NCI-H187 treated with DMSO at 0.1 percent for 48 hours (cell line): ENCODE measurements at places on chromosomes 6 and 20.

DNA sequence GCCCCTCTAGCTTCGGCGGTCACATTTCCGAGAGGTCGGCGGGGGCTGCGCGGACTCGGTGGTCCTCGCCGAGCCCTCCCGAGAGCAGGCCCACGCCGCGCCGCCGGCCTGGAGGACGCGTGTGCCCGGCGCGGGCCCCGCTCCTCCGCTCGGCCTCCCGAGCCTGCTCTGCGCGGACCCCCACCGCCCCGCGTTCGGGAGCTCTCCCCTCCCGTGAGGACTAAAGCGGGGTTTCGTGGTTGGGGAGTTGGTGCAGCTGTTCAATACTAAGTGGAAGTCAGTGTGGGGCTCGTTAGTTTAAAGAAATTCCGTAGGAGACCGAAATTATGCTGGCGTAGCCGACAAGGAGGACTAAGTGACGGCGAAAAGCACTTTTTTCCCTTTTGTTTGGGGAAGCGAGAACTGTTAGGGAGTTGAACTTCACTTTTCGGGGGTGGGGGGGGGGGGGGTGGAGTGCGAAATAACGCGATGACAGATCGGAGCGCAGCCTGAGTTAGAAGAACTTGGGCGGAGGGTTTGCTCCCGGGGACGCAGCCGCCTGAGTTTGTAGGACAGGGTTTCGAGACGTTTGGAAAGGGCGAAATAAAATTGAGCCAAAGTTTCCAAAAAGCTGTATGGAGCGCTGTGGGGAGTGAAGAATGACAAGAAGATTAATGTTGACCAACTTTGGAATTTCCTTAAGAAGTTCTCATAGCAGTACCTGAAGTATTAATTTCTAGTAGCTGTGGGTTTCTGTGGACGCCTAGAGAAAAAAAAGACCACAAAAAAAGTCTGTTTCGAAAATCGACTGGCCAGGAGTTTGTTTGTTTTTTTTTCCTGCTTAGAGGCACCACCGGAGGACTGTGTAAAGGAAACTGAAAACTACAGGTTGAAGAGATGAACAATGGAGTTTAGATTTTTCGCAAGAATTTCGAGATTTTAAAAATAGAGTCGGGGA is 1.4 kb downstream of the QKI start:
- no peak for DNase-seq

DNA sequence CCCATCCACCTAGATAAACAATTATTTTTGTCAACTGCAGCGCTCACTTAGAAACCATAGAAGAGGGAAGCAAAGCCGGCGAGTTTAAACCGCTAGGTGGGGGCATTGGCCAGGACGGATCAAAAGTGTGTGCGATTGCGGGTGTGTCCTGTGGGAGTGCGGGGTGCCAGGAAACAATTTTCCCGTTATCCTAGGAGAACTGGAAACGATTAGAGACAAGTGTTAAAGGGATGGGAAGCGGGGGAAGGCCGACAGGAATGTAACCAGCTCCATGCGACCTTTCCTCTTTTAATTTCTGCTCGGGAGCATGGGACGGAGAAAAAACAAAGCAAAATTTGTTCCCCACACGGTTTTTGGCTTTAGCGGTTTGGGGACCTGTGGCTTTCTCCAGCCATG is 2.8 kb upstream of the HTR1B start:
- no peak for DNase-seq

DNA sequence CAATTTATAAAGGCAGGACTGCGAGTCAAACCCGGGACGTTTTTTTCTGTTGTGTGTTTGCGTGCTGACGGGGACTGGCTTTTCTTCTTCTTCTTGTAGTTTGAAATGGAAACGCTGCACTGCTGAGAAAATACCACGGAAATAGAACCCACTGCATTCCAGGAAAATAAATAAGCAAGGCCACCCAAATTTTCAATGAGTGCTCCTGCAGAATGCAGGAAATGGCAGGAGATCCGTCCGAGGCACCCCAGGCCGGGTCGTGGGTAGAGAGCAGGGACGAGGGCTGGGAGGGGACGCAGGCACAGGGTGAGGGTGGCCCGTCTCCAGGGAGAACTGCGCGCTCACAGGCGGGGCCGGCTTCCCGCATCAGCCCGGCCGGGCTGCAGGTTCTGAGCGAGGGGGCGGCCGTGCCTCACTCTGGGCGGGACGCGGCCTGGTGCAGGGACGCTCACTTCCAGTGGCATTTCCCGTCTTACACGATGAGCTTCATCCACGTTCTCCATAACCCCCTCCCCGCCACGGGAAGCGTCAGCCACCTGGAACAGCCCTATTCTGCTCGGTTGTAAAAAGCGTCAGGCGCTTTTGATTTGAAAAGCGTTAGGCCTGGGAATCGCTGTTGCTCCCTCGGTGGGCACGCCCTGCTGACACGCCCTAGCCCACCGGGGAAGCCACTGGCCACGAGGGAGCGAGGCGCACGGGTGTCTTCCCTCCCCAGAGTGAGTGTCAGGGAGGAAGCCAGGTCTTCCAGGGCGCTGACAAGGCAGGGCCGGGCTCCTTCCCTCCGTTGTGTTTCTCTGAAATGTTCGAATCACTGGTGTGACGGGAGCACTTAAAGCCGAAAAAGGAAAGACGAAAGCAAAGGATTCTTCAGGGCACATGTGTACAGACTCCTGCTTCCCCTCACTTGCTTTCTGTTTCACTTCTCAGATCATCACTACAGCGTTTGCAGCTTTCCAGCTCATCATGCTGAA is 17.9 kb upstream of the EXOC2 start:
- no peak for DNase-seq

DNA sequence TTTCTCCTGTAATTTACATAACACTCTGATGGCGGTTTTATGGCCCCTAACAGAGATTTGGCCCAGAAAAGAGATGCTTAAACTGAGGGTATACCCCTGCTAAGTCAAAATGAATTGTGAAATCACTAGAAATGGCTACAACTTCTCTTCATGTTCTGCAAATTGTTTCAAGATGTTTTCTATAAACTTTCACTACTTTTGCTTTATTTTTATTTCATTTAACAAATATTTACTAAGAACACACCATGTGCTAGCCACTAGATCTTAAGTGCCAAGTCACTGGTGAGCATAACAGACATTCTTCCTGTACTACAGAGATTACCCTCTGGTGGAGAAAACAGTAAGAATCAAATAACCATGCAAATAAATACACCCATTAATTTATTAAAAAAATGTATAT is 87.6 kb downstream of the KCNQ5 start:
- DNase-seq: no peak

DNA sequence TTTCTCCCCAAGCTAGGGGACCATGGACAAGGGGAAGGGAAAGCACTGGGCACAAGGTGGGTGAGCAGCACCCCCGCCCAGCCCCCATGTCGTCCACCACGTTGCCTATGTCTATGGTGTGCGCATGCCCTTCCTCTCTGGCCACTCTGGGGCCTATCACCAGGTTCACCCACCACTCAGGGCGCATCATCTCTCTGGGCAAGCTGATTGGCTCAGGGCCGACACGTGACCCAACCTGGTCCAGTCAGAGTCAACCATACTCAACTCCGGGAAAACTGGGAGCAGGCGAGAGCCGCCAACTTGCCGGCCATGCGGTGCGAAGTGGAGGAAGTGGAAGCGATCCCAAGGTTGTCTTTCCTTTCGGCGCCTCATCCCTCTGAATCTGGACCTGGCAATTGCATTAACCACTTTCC is 25.9 kb downstream of the ACSS1 start:
- no peak for DNase-seq

DNA sequence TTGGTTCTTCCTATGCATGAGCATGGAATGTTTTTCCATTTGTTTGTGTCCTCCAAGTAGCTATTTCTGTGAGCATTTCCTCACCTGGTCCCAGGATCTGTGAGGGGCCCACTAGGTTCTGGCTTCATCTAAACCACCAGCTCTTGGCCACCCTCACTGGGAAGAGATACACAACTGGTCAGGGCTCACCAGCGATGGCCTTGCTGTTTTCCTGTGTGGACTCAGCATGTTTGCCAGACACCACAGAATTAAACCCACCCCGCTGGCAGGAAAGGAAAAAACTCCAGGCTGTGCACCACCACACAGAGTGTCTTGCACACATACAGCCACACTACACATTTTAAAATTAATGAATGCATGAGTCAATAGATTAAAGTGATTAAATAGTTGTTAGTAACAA is 65.1 kb upstream of the NXT1 start:
- DNase-seq: no peak

GRCh38 chr6:119158057-119158848 is 79.8 kb upstream of the FAM184A start:
- no peak for DNase-seq

- no peak for DNase-seq
Measured at GRCh38 chr6:30940361-30940986, at the start of gene MUCL3. Gene MUCL3 (plus strand): TSS chr6:30940973. CDS start chr6:30941000, 27 bp downstream.

- DNase-seq: no peak
Measured at GRCh38 chr20:48619126-48620101, 208.4 kb downstream of the PREX1 start.

- DNase-seq: no peak
Measured at GRCh38 chr20:824490-824889, 9.0 kb upstream of the FAM110A start.

DNA sequence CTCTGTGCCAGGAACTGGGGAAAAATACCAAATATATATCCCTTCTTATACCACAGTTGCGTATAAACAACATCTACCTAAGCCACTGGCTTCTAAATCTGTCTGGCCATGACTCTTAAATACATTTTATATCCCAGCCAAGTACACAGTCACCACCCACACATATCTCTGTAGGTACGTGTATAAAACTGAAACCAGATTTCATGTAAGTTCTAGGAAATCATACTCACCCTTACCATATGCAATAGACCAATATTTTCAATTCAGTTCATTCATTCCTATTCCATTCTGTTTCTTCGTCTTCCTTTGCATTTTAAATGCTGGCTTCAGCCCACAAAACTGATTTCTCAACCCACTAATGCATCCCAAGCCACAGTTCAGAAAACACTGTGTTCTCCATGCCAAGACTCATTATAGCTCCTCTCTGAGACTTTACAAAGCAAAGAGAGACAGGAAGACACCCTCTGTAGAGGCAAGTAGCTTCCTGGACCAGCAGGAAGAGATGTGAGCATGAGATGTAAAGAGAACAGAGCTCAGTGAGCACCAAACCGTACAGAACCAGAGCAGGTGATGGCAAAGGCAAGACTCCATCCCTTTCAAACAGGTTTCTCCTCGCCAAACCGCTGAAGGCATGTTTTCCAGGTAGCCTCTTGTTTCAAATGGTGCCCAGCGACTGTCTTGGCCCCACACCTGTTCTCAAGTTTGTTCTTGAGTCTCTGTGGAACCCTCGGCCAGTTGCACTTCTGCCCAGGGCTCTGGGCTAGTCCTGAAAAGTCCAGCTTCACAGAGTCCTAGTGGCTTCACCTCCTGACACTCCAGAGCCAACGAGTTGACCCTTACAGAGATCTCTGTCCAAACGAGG is 18.7 kb downstream of the FAM50B start:
- DNase-seq: no peak

GRCh38 chr6:56996401-56996800 is 41.5 kb downstream of the BEND6 start:
- DNase-seq: no peak

GRCh38 chr6:111258615-111259088 is 171.3 kb downstream of the SLC16A10 start:
- DNase-seq: no peak

- DNase-seq: no peak
Measured at GRCh38 chr20:14334306-14334930, 3.0 kb downstream of the FLRT3 start.

- no peak for DNase-seq
Measured at GRCh38 chr6:73712535-73713173, 16.7 kb downstream of the CD109 start.

DNA sequence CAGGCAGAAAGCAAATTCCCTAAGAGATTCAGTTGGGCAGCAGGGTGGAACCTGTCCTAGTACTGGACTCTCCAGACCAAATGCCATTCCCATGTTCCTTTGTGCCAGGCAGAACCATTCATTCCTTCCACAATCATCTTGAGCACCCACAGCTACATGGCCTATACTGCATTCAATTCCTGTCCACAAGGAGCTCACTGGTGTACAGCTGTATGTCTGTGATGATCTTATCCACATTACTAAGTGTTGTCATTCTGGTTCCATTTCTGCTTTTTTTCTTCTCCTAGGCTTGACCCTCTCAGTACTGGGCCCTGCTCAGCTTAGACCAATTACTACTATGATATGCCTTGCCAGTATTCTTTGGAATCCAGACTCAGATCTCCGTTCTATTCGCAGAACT is 27.5 kb downstream of the MAN1A1 start:
- no peak for DNase-seq

DNA sequence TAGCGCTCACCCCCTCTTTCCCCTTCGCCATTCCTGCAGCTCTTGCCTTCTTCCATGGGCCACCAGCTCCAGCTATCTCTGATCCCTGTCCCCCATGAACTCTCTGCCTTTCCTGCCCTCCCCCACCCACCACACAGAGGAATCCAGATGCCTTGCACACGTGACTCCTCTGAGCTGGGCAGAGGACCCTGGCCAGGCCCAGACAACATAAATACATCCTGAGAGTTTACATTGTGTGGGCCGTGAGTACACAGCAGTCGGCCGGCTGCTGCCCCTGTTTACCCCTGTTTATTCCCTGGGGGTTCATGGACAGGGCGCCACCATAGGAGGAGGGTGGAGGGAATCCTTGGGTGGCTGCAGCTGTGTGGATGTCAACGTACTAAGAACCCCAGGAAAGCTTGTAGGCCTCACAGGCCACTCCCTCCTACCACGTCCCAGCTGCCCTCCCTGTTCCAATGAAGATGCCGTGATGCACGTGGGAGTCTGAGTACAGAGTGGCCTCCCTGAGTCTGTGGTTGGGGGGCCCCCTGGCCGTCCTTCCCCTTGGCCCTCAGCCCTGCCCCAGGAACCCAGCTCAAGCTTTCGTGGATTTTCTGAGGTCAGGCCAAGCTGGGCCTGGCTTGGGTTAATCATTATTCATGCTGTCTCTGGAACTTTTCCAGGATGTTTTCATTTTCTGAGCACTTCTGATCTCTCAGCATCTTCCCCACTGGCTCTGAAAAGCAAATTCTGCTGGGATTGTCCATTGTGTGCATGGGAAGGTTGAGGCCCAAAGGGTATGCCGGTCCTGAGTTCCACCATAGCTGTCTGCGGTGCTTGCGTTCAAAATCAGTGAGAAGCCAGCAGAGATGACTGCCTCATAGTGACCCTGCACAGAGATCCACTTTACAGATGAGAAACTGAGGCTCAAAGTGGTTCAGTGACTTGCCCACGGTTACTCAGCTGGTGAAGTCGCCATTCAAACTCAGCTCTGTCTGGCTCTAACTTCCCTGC is 136.3 kb downstream of the MRPL14 start:
- no peak for DNase-seq
